NCI-H510A treated with DMSO at 0.1 percent for 48 hours (cell line): ENCODE measurements at places on chromosomes 7 and 10.

DNA sequence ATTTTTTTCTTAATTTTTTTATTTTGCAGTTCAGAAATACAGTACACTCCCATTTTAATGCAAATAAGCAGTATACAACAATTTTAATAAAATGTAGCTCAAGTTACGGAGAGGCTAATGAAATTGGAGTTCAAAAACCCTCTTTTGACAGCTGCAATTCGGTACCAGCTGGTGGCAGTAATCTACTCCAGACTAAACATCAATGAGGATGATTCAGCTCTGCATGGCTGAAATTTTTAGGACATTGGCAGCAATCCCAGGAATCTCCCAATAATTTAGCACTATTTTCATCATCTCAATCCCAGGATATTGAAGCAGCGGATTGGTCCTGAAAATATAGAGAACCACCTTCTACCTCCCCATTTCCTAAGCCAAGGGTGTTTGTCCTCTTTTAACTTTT is 278.8 kb downstream of the CACNA2D1 start:
- DNase-seq = no peak

DNA sequence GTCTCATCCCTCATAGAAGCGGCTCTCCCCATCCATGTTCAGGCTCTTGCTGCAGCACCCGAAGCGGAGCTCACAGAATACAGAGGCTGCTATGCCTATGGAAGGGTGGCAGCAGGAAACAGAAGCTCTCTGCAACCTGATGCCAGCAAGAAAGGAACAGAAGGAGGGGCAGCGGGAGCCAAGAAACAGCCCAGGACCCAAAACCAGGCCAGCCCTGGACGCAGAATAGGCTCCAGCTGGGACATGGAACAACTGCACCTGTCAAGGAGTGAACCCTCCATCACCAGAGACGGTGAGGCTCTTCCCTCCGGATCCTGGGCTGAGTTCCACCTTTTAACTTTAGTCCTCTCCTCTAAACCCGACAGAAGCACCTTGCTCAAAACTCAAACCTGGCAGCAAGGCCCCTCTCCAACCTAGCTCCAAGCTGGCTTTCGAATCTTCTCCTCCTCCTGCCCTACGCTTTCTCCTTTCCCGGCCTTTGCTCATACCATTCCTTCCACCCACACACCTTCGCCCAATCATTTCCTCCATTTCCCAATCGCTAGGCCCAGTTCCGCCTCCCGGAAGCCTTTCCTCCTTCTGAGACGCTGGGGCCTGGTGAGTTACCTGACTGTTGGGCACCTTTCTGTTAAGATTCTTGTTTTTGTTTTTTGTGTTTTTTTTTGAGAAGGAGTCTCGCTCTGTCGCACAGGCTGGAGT is 122.8 kb upstream of the ZNF92 start:
- DNase-seq = no peak

GRCh38 chr10:25901199-25901598 is 32.8 kb upstream of the MYO3A start:
- no peak for DNase-seq

GRCh38 chr7:18191862-18192625 is 164.4 kb upstream of the PRPS1L1 start:
- no peak for DNase-seq

GRCh38 chr10:48236199-48236621 is 38.3 kb downstream of the FRMPD2 start:
- DNase-seq = no peak

DNA sequence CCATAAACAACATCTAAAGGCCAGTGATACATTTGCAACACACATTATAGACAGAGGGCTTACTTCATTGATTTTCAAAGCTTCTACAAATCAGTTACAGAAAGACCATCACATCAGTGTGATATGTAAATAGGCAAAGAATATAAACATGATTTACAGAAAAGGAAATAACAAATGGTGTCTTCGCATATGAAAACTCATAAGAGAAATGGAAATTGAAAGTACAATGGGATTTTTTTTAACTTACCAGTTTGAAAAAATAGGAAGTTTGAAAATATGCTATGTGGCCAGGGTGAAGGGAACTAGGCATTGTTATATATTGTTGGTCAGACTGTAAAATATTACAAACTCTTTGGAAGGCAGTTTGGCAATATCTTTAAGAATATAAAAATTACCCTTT is 27.3 kb downstream of the SEC23IP start:
- DNase-seq = no peak

DNA sequence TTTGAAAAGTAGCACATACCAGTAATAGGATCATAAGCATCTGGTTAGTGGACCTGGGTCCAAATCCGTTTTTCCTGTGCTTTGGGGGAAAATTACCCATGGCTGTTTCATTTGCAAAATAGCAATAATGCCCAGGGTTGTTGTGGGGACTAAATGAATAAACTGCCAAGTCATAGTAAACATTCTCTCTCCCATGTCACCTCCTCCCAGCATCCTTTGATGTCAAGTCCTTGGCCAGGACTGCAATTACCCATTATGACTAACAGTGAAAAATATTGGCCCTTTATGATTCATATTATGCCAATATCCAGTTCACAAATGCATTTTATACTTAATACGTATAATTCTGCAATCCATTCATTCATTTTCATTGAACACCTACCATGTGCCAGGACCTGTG is 23.0 kb downstream of the TOMM7 start:
- no peak for DNase-seq

DNA sequence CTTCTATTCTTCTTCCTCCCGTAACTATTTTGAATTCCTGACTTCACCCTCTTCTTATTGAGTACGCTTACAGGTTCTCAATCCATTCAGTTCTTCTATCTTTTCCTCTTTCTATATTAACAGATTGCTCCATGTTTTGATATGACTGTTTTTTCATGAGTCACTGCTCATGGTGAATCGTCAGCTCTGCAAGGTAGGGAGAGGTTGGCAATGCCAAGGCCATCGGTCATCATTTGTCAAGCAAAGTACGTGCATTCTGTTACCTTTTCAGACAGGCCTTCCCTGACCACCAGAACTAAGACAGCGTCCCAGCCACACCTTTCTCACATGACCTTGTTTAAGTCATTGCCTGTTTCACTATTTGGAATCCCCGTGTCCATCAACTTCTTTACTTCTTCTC is 1001.9 kb upstream of the SORCS1 start:
- no peak for DNase-seq

DNA sequence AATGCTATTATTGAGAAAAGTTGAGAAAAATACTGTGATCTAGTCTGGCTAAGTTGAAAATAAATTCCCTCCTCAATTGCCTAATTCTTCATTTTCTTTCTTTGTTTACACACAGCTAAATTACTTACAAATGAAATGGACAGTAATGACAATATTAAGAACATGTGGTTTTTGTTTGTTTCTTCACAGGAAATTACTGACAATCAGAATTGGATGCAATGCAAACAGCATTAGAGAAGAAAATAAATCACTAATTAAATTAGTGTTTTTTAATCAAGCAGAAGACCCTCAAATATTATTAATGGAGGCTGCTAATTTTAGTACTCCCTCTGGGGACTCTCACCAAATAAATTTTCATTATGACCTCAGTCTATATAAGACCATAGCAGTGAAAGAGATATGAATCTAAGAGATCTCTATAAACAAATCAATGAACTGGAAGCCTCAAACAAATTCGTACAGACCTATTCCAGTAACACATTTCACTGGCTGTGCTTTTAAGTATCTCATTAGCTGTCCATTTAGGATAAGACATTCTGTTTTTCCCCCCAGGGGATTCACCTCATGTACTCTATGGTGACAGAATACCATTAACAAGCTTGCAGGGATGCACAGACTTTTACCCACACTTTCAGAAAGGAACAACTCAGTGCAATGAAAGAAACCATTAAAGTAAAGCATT is 202.0 kb upstream of the DGKB start:
- no peak for DNase-seq

DNA sequence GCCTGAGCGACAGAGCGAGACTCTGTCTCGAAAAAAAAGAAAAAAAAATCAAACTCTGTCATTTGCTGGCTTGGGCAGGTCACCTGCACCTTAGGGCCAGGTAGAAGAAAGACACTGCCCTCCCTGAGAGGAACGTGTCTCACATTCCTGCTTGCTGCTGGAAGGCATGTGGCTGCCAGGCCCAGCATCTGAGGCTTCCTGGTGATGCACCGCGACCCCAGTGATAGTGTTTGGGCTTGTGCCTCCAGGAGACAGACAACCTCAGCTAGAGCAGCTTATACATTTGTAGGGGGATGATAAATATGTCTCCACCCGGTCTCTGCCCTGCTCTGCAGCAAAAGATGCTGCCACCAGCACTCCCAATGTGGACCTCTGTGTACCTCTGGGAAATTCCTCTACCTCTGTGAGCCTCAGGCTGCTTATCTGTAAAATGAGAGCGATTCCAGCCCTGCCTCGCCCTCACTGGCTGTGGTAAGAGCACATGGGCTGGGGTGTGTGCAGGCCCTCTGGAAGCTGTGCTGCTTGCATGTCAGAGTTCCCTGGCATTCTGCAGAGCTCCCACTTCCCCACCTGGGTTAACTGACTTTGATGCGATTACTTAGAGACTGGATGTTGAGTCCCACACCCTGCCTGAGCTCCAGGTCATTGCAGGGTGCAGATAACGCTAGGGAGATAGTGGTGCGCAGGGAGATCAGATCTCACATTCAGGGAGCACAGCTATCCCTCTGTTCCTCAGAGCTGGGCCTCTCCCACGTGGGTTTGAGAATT is 19.9 kb downstream of the SLC29A3 start:
- DNase-seq = no peak

- DNase-seq = no peak
These were observed 82.1 kb downstream of the SLC37A3 start for GRCh38 chr7:140316165-140316661.

DNA sequence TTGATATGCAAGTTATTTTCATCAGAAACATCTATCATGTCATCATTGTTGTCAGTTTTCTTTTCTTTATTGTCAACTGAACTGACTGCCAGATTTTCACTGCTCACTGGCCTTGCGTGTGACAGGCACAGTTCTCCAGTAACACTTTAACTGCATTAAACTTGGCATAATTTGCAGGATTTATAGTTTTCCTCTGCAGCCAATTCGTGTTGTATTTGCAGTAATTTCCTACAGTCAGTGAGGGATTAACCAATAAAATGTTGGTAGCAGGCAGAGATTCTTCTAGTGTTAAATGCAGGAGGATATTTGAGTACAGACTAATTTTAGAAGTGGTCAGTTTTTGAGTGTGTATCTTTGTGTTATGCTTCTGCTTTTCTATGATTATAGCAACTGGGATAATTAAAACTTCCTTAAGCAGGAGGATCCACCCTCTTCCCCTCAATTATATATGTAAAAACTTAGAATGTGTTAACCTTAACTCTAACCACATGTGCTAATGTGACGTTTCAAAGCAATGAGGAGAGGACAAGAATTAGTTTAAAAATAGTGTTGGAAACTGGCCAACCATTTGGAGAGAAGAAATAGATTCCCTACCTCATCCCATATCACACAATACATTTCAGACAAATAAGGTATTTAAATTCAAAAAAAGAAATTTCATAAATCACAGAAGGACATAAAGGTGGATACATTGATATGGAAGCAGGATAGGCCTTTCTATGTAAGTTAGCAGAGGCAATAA is 365.5 kb upstream of the BMPER start:
- DNase-seq = no peak

GRCh38 chr7:12550956-12551355 is 19.6 kb upstream of the SCIN start:
- DNase-seq = no peak

GRCh38 chr10:61757525-61758397 is 95.0 kb downstream of the CABCOCO1 start:
- no peak for DNase-seq

DNA sequence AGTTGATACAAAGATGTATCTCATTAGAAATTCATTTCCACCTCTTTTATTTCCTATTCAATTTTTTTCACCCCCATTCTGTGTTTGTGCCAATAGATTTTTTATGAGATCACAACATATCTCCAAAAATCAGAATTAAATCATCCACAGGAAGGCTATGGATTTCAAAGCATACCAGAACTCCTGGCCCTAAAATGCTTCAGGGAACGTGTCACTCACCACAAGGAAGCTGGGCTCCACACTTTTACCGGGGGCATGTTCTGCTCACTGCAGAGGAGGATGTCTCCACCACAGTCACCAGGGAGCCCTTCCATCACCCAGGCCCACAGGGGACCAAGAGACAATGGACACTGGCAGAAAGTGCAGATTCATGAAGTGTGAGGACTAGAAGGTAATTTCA is 456.8 kb downstream of the KCNMA1 start:
- DNase-seq = no peak

DNA sequence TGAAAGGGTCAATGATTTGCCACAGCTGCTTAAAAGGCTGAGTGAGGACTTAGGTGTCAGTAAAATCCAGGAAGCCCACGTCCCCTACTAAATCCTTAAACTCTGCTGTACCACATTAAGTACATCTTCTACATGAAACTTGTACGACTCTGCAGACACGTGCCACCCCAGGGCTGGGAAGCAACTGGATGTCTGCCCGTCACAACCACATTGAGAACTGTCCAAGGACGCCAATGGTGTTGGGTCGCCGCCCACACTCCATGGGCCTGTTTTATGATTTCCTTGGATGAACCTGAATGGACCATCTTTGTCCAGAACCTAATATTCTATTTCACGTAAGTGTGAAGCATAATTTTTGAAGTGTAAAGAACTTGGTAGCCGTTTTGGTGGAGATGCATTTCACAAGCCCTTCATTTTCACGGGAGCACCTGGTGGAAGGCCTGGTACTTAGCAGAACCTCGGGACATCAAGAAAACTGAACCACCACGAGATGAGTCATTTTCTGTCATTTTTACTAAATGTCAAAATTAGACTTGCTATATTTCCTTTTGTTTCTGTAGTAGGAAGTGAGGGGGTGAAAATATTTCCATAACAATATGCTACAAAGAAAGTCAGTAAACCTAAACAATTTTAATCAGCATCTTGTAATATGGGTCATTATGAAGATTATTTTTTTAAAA is 134.9 kb downstream of the SFMBT2 start:
- no peak for DNase-seq

DNA sequence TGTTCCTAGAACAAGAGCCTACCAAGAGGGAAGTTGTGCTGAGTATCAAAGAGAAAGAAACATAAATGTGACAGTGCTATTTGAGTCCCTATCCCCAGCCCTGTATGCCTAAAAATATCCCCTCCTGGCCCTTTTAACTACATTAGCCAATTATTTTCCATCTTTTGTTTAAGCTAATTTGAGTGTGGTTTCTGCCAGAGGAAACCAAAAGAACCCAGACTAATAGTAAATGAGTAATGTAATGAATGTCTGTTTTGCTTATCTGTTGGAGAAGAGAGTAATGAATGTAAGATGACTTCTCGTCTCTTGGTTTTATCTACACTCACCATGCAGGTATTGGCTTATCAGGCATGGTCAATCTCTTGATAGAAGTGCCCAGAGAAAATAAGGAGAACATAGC is 134.4 kb upstream of the CDK1 start:
- DNase-seq = no peak

GRCh38 chr10:125057158-125058001 is 103.0 kb downstream of the CTBP2 start:
- peak; percentile 62 for DNase-seq

GRCh38 chr7:44431091-44431608 is 59.3 kb downstream of the NUDCD3 start:
- DNase-seq = peak; percentile 25

DNA sequence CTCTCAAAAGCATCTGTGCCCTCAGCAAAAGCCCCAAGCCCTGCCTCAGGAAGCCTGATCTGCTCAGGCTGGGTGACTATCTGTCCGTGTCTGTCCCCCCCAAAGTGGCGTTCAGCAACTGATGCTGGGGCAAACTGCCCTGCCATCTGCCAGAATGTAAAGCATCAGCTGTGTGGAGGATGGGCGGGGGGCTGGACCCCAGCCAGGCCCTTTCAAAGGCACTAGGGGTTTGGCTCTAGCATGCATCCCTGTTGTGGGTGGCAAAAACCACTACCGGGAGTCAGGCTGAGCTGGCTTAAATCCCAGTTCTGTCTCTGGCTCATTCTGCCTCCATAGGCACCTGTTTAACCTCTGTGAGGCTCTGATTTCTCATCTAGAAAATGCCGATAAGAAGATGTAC is 35.5 kb downstream of the GPRIN2 start:
- no peak for DNase-seq
